ENCODE measurements at places on chromosomes 7 and 10. TPM values are rescaled to one million over a fixed set of nuclear protein-coding genes. Genes with fewer than 3 reads are reported as not detected.

CACNB2 gene
- not detected for total RNA-seq

KEL gene
- 0.33 TPM for total RNA-seq

MMD2 gene
- total RNA-seq: not detected

VWA2 gene
- total RNA-seq: not detected

RUFY2 gene
- total RNA-seq: 12.0 TPM

NPC1L1 gene
- total RNA-seq: not detected

ASB4 gene
- total RNA-seq: not detected

SLC26A3 gene
- total RNA-seq: not detected
